Forelimb muscle (tissue), 1 donor: ENCODE measurements at places on chromosomes 12 and 14. TPM values are rescaled to one million over a fixed set of nuclear protein-coding genes. Genes with fewer than 3 reads are reported as not detected.

DNA sequence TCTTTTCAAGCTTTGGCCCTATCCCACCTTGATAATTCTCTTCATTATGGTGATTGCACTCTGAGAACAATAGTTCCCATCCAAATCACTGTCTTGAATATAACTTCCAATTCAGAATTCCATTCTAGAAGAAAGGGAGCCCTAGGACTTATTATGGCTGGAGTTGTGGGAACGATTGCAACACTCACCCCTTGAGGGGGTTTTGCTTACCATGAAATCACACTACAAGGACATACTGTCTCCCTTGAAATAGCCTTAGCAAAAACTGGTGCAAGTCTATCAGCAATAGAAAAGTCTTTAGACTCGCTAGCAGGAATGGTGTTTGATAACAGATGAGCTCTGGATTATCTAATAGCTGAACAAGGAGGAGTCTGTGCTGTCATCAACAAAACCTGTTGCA is 31.4 kb upstream of the OXA1L start:
- no peak for DNase-seq

- DNase-seq = no peak
Measured at GRCh38 chr12:47159348-47159747, 79.6 kb upstream of the AMIGO2 start.

GRCh38 chr14:75341620-75342019 is 63.0 kb downstream of the FOS start:
- DNase-seq = no peak

GRCh38 chr12:69385038-69385437 is 25.5 kb downstream of the YEATS4 start:
- no peak for DNase-seq

- DNase-seq = no peak
Measured at GRCh38 chr14:69796797-69797500, at the start of gene SLC10A1. Gene SLC10A1, minus strand, starts transcription at chr14:69797241. Its CDS starts 86 bp downstream, at chr14:69797155.

Gene AKAP5
- 0.44 TPM for polyA plus RNA-seq

Gene RASSF9
- 2.5 TPM for polyA plus RNA-seq

Gene TSPAN19
- polyA plus RNA-seq = 0.28 TPM

Gene FAR2
- polyA plus RNA-seq = 10.5 TPM

Gene KLRB1
- polyA plus RNA-seq = 1.1 TPM
